ENCODE measurements at places on chromosomes 1 and 21.

GRCh38 chr21:46560568-46561444, 44.1 kb downstream of the S100B start:
- DNase-seq, result no peak

GRCh38 chr1:94953107-94953506, 26.2 kb upstream of the CNN3 start:
- no peak for DNase-seq

DNA sequence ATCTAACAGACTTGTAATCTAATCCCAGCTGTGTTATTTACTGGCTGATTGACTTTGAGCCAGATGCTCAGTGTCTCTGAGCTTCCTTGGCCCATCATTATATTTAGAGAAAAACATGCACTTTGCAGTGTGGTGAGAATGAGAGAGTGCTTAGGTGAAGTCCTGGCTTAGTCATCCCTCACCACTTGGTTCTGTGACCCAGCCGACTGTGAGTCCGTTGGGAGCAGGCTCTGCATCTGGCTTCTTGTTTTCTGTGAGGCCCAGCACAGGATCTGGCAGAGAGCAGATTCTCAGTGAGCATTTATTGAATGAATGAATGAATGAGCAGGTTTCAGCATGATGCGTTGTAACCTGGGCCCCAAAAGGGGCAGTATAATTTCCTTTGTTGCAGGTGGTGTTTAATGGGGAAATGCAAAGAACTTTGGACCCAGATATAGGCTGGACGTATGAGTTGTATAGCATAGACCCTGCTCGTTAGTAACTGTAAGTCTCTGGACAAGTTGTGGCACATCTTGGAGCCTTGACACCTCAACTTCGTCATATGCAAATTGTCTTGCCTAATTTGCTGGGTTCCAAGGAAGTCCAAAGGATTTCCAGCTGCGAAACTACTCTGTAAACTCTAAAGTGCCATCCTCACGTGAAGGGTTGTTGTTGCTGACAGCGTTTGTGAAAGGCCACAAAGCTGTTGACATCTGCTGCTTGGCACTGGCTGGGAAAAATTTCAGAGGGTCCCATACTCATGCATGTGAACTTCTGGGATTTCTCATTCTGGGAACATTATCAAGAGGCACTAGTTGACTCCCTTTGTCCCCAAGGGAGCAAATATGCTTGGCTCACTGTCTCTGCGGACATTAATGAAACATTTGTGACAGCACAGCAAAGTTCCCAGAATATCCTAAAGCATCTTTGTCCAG, 138.8 kb upstream of the USP24 start:
- no peak for DNase-seq

- no peak for DNase-seq
Measured at GRCh38 chr1:178955391-178955954, 70.2 kb upstream of the FAM20B start.

DNA sequence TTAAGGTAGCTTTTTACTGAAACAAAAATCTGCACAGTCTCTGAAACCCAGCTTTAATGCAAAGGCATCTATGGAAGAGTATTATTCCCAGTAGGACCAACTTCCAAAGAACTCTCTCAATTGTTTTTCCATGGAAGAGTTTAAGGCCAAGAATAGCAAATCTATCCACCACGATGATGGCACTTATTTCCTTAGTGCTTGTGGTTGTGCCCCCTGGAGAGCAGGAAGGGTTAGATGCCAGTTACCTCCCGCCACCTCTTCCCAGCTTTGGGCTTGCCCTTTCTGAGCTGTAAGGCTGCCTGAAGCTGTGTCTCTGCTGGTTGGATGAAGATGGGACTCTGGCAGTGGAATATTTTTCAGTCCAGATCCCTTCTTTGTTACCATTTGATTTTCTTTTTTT, 4.8 kb upstream of the ATP1A1 start:
- DNase-seq, result no peak

DNA sequence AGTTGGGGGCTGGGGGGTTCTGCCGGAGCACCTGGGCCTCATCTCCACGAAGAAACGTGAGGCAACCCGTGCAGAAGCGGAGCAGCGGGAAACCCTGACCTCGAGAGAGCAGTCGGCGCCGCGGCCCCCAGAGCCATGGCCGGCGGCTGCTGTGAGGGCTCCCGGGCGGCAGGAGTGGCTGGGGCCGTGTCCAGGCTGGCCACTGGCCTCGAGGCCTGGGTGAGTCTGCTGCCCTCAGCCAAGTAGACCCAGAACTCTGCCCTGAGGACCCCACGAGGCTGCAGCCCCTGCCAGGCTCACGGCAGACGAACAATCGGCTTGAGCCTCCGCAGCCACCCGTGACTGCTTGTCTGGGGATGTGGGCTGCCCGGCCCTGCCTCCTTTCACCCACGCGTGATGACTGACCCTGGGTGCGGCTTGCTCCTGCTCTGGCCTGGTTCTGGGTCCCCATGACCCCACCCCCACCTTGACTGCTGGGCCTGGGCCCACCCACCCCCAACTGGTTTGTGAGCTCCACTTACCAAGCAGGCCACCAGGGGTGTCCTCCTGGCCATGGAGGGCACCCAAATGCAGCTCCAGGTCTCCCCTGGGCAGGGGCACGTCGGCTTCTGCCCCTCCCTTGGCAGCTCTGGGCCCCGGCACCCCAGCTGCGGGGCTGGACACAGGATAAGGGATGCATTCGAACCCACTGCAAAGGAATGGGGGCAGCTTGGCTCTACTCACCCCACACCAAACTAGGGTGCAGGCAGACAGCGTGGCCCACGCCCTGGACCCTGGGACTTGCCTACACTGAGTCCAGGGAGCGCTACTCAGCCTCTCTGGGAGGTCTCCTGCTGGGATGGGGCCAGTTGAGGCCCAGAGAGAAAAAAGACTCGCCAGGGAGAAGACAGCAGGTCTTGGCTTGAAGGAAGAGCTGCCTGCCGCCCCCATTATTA, 34.2 kb downstream of the MORN1 start:
- no peak for DNase-seq

- no peak for DNase-seq
Measured at GRCh38 chr1:247268390-247269045, 12.6 kb downstream of the VN1R5 start.

DNA sequence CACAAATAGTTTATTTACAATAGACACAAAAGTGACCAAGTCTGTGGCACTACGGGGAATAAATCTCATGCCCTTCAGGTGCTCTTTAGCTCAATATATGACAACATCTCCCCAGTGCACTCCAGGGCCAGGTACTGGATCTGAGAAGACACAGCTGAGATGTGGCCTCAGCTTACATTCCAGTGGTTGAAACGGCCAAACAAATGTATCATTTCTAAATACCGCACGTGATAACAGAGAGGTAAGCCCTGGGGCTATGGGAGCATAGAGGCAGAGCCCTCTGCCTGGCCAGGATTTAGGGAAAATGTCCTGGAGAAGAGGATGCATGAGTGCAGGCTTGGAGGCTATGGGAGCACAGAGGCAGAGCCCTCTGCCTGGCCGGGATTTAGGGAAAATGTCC, 630.5 kb downstream of the SMYD3 start:
- no peak for DNase-seq

- no peak for DNase-seq
Measured at GRCh38 chr1:207428783-207429182, 25.3 kb upstream of the CR2 start.

GRCh38 chr1:236416165-236416564, 22.1 kb downstream of the EDARADD start:
- peak; percentile 15 for DNase-seq

DNA sequence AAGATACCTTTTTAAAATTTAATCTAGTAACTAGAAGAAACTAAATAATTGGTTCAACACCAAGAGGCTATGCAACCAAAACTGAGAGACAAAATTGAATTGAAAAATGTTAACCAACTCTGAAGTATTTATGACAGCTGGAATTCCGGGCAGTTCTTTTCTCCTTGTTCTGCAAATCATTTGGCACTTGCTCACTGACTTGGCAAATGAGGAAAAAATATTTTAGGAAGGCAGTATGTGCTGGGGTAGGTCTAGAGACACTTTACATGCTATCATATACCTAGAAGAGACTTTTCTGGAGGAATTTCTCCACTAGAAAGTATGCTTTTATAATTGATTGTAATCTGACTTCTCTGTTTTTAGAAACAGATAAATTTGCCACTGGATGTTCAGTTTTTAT, 22.1 kb upstream of the SH3D21 start:
- DNase-seq, result no peak

GRCh38 chr1:64496606-64497005, 26.7 kb downstream of the CACHD1 start:
- no peak for DNase-seq

DNA sequence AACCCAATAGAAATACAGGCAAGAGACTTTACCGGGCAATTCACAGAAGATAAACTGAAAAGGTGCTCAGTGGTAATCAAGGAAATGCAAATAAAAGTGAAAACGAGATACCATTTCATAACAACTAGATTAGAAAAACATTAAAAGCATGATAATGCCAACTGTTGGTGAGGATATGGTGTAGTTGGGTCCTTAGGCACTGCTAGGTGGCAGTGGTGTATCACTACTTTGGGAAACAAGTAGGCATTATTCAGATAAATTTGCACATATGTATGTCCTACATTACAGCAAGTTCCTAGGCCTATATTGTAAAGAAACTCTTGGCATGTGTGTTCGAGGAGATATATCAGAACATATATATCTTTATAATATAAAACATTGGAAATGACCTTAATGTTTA, 31.0 kb downstream of the AZIN2 start:
- no peak for DNase-seq

- no peak for DNase-seq
Measured at GRCh38 chr1:43466403-43466802, 12.7 kb upstream of the HYI start.

DNA sequence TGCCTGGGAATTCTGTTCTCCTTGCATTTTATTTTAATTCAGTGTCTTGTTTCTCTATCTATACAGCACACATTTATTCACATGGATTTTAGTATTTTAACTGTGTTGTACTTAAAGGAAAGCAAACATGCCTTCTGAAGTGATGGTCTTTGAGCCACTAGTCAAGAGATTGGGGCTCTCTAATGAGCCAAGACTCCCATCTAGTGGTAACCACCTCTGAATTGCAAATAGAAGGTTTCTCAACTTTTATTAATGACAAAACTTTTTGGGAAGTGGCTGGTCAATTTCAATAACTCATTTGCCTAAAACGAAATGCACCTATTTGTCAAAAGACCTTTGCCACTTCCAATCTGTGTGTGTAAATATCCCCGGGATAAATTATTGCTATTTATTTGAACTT, 199.6 kb downstream of the LTN1 start:
- no peak for DNase-seq

DNA sequence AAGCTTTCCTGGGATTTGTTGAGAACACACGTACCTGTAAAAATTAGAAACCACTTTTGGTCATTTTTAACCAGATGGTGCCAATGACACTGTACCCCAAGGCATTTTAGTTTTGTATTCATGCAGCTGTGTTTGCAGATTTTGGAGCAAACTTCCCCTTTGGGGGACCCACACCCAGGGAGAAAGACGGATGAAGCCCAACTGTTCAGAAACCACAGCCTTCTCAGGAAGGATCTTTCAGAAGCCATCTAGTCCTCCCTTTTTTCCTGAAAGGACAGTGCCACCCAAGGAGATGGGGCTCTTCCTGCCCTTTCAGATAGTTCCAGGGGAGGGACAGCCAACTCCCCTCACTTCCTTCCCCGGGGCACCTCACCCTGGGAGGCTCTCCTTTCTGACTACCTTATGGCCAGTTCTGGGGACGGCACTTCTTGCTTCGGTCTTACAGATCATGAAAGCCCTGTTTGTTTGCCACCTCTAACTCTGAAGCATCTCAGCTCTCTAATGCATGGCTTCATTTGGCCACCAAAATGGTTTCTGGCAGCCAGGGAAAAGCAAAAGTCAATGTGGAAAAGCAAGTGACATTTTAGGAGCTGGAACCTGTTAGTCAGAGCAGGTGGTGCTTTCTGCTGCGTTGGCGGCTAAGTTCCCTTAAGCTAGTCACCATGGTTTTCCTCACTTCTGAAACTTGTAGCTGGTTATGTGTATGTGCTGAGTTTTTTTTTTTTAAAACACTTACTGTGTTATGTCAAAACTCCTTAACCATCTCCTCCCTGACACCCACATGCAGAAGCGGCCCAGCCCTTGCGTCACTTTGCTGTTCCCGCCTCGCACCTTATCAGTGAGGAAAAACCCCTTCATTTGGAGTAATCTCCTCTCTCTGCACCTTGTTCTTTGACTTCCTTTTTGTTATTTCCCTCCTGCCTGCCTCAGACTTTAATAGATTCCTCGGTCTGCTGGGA, 10.1 kb downstream of the TMCC2 start:
- no peak for DNase-seq

DNA sequence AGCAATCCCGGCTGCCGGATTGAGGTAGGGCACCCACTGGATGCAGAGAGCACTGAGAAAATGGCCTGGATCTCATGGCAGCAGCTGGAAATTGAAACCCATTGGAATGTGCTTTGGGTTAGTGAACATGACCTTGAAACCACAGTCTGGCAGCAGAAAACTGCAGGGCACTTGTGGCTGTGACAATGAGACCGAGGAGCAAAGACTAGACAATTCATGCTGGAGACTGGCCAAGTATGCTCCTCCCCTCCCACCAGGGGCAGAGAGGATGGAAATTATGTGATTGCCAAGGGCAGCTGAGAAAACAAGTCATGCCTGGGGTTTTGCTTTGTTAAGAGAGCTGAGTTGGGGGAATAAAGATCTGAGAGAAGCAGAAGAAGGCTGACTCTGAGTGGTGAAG, 60.7 kb downstream of the ZNF697 start:
- DNase-seq, result no peak

GRCh38 chr1:201163707-201164106, 9.4 kb upstream of the TMEM9 start:
- DNase-seq, result no peak

- DNase-seq, result peak; percentile 75
Measured at GRCh38 chr1:155241069-155241679, 14.1 kb downstream of the ENTREP3 start.

DNA sequence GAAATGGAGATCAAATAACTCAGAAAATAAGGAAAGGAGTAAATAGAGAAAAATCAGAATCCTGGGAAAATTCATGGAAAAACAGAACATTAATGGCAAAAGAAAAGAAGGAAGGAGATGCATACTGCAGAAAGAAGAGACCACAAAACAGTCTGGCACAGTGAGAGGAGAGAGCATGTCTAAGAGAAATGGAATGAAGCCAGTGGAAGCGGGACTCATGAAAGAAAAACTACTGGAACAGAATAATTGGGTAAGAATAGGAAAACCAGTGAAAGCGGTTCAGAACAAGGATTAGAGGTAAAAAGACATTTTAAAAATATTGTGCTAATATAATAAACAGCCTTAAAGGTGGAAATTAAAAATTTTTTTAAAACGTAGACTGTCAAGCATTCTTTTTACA, 93.6 kb upstream of the GREM2 start:
- DNase-seq, result no peak

- DNase-seq, result peak; percentile 4
Measured at GRCh38 chr1:18256282-18257235, 149.0 kb downstream of the IGSF21 start.
